T-helper 17 cell (primary cell): ENCODE measurements at places on chromosomes 1 and 21.

DNA sequence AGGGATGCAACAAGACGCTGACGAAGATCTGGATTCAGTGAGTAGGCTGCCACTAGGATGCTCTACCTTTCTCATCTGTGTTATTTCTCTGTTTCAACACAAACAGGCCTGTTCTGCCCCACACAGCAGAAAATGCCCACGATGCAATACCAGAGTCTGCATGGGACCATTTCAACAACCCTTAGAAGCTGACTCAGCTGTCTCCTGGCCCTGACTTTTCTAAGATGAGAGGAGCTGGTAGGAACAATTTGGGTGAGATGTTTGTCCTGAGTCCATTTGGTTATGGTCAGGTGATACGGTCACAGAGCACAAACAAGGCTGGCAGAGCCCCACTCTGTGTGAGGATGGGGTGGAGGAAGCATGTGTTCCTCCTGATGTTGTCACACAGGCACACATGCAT, 11.5 kb upstream of the SLC2A1 start:
- no peak for DNase-seq

- no peak for DNase-seq
These were observed 10.3 kb downstream of the SH3GLB1 start for GRCh38 chr1:86714561-86715244.

- no peak for DNase-seq
These were observed 2.2 kb upstream of the ZBTB21 start for GRCh38 chr21:42012344-42012743.

DNA sequence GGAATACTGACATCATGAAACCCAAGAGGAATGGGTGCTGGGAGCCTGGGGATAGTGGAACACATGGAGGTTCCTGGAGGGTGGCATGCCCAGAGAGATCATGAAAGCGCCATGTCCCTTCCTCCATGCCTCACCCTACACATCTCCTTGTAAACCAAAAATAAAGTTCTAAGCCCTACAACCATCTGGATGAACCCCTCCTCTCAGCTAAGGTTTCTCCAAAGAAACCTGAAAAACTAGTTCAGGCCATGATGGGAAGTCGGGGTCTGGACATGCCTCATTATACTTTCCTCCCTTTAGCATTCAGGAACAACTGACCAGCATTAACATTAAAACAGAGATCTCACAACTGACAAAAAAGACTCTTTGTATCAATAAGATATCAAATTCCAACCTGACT, 68.5 kb downstream of the ACBD6 start:
- no peak for DNase-seq

- DNase-seq: no peak
These were observed 230.9 kb upstream of the IRF2BP2 start for GRCh38 chr1:234840843-234841242.

DNA sequence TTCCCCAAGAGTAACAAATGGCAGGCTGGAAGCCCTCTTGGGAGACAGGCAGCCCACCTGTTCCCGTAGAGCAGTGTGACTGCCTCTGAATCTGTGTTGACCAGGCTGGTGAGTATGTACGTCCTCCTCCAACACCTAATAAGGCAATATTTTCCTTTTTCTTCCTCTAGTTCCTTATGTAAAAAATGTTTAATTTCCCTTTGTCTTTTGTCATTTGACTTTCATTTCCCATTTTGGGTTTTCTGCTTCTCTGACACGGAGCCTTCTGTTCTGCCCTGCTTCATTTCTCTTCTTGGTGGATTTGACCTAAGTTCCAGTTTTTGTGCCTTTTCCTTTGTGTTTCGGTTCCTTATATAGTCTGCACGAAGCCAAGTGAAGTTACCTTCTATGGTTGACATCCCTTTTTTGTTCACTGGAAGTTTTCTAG, 65.8 kb upstream of the ATF3 start:
- no peak for DNase-seq

GRCh38 chr1:211978596-211978995, 56.8 kb downstream of the INTS7 start:
- no peak for DNase-seq

DNA sequence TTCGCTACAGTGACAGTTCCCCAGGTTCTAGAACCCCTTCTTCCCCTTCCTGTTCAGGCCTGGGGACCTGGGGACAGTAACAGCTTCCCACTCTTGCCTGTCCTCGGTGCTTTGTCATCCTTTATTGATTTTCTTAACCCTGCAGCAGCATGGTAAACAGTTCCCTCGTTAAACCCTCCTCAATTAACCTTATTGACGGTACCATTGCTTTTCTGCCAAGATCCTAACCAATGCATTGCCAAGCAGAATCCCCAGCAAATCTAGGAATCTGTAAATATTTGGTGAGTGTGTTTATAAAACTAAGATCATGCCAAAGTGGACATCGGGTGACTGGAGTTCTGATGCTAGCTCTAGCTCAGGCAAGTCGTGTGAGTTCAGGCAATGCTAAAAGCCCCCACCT, 99.6 kb upstream of the KAZN start:
- DNase-seq: no peak

DNA sequence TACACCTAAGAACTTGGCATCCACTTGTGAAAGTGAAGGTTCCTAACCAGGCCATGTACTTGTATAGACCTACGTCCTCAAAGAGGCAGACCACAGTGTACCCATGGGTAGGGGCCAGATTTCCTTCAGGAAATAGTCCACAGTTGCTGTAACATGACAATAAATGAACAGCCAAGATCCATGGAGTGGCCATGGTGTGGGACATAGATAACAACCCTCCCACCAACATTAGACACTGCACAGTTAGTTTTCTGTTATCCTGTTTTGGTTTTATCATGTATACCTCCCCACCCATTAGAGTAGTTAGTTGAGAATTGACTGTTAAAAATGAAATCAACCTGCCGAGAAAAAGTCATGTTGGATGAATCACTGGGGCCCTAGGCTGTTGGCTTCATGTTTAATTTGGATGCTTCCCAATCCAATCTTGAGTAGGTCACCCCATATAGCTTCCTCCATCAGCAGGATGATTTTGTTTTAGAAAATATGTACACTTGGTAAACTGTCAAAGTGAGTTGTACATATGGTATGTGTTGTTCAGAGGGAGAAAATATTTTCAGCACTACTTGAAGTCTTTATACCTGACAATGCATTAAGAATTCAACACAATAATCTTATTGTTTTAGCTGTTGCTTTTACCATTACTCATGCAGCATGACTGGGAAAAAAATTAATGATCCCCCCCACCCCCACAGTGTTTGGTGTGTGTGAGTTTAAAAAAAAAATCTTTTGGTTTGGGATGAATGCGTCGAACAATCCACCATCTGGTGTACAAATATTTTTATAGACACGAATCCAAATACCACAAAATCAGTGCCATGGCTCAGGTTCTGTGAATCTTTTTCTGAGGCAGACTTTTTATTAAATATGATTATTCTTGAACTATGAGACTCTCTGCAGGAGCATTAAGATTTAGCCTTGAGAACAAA, 88.3 kb upstream of the ARHGAP29 start:
- DNase-seq: no peak

- DNase-seq: no peak
These were observed 5.0 kb upstream of the CLCNKB start for GRCh38 chr1:16038620-16038912.

GRCh38 chr1:11613347-11613746, 40.9 kb downstream of the FBXO2 start:
- DNase-seq: no peak

DNA sequence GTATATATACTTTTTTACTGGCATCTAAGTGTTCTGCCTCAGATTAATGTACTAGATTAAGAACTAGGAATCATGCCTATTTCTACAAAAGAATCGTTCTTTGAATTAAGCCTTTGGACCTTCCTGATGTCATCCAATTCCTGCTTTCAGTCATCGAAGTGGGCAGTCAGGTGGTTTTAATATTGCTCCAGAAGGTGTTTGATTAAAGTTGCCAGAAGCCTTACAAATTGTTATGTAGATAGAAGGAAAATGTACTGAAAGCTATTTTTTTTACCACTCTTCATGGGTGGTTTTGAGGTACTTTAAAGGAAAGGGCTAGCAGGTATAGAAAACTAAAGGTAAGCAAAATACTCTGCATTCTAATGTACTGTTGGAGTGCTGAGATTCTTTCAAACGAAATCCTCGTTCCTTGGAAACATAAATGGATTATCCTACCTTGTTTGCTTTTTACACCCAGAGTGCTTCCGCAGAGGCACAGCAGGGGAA, 716 bp downstream of the CTBS start:
- DNase-seq: no peak
